ENCODE measurements at places on chromosomes 11 and 22.

DNA sequence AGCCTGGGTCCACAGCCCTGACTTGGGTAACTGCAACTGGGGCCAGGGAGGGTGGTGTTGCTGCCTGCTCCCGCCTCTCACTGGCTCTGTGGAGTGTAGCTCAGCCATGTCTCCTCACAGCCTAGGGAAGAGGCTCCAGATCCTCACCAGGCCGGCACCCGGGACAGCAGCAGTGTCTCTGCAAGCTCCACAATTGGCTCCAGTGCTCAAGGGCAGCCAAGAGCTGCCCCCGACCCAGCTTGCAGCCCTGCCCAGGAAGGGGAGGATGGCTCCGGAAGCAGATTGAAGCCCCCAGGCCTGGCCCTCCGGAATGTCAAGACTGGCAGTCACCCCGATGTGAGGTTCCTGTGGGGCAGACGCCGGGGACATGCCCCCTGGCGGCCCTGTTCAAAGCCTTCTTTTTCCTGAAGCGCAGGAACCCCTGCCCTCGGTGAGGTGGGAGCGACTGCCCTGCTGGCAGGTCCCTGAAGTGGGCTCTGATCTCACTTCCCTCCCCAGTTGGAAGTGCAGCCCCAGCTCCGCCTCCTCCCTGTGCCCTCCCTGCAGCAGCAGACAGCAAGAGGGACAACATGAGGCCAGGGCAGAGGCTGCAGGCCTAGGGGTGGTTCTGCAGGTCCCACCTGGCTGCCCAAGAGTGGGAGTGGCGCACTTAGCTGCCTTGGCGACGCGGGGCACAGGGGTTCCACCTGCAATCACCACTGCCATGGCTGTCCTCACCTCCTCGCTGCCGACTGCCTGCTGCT lies 816.2 kb upstream of the LUZP2 start:
- no peak for DNase-seq

- DNase-seq = no peak
Observed at GRCh38 chr11:112539741-112540140, 279.1 kb upstream of the PLET1 start.

DNA sequence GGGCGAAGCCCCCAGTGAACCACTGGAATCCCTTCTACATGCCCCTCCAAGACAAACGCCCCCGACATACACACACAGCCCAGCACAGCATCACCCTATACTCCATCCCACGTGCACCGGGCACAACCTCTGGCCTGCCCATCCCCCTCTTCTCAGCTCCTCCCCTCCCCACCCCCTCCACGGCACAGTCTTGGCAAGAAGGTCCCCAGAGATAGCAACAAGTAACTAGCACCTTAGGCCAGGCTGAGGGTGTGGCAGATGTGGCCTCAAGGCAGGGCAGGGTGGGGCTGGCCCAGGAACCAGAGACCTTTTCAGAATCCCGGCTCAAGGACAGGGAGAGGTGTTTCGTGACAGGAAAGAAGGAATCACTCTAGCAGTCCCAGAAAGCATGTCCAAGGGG lies 54.3 kb downstream of the CYTH4 start:
- no peak for DNase-seq

DNA sequence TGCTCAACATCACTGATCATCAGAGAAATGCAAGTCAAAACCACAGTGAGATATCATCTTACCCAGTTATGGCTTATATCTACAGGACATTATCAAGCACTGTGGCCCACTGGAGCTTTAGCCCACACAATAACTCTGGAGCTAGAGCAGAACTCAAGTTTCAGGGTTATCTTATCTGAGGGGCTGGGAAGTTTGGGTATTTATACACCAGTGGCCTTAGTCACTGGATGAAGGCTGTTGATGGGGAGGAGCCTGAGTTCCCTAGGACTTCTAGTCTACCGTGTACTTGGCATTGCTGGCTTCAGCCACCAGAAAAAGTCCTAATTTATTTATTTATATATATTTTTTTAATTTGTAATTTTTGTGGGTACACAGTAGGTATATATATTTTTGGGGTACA lies 19.3 kb downstream of the HSD17B12 start:
- DNase-seq = no peak

GRCh38 chr22:50361688-50362087 lies 18.6 kb downstream of the PPP6R2 start:
- no peak for DNase-seq

DNA sequence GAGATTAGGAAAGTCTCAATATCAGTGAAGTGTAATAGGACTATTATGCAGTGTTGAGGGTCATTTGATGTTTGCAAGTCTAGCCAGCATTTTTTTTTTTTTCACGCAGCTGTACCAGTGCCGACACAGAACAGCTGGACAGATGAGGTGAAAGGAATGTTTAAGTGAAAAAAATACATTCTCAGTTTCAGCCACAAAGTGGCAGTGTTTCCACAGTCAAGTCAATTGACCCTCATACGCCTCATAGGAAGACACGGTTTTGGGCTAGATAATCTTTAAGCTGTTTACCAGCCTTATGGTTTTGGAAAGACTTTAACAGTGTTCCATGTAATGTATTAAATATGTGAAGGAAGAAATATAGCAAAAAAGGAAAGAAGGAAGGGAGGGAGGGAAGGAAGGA lies 349.9 kb upstream of the ANO3 start:
- no peak for DNase-seq

All from cortex of kidney (tissue), 1 donor.